ENCODE measurements at places on chromosomes 7 and 10. TPM values are rescaled to one million over a fixed set of nuclear protein-coding genes. Genes with fewer than 3 reads are reported as not detected.

The P4HA1 gene
- 29.4 TPM for polyA plus RNA-seq

The CRPPA gene
- 0.66 TPM for polyA plus RNA-seq

The PRSS37 gene
- polyA plus RNA-seq = not detected

The GPR15LG gene
- polyA plus RNA-seq = 10.4 TPM

The AKR1C2 gene
- 66.0 TPM for polyA plus RNA-seq

The OR2A12 gene
- polyA plus RNA-seq = not detected

DNA sequence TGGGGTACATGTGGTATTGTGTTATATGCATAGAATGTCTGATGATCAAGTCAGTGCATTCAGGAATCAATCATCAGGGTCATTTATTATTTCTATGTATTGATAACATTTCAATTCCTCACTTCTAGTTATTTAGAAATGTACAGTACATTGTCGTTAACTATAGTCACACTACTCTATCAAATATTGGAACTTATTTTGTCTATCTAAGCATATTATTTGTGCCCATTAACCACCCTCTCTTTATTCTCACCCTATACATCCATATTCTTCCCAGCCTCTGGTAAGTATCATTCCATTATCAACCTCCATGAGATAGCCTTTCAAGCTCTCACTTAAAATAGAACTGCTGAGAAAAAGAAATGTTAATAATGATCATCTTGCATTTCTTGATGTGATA lies 596.5 kb upstream of the POT1 start:
- no peaks in the 10 kb centered on the region for H3K27me3 ChIP-seq
- H3K27ac ChIP-seq = no peak overlapping the region
- H3K4me3 ChIP-seq = no peak overlapping the region
- DNase-seq = no peak
- H3K36me3 ChIP-seq = no peaks in the 10 kb centered on the region

- no peaks in the 10 kb centered on the region for H3K27me3 ChIP-seq
- H3K27ac ChIP-seq = no peak overlapping the region
- no peaks in the 10 kb centered on the region for H3K36me3 ChIP-seq
- H3K4me3 ChIP-seq = no peak overlapping the region
These were observed 86.9 kb downstream of the CPXM2 start for GRCh38 chr10:123804716-123805115.

- no peak for DNase-seq
- peaks cover 12% of the 10 kb centered on the region for H3K27me3 ChIP-seq
- no peaks in the 10 kb centered on the region for H3K36me3 ChIP-seq
- H3K27ac ChIP-seq = no peak overlapping the region
- peaks cover 3% of the 10 kb centered on the region for H3K4me1 ChIP-seq
- no peak overlapping the region for H3K4me3 ChIP-seq
These were observed 13.9 kb upstream of the TBATA start for GRCh38 chr10:70799124-70799523.

DNA sequence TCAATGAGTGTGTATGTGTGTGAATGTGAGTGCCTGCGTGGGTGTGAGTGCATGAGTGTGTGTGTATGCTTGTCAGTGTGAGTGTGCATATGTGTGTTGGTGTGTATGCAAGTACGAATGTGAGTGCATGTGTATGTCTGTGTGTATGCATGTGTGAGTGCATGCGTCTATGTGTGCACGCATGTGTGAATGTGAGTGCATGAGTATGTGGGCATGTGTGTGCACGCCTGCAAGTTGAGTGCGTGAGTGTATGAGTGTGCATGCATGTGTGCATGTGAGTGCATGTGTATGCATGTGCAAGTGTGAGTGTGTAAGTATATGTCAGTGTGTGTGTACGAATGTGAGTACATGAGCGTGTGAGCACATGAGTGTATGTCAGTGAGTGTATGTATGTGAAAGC lies 399.6 kb downstream of the PLXNA4 start:
- DNase-seq = no peak
- H3K27ac ChIP-seq = no peak overlapping the region
- H3K27me3 ChIP-seq = peaks cover 10% of the 10 kb centered on the region

- peaks cover 8% of the 10 kb centered on the region for H3K4me1 ChIP-seq
- no peak overlapping the region for H3K4me3 ChIP-seq
- no peak overlapping the region for H3K27ac ChIP-seq
These were observed 217.7 kb downstream of the ABCA13 start for GRCh38 chr7:48388911-48389310.

- no peaks in the 10 kb centered on the region for H3K27me3 ChIP-seq
- DNase-seq = no peak
- H3K27ac ChIP-seq = no peak overlapping the region
- no peaks in the 10 kb centered on the region for H3K4me1 ChIP-seq
These were observed 145.3 kb downstream of the DYNC1I1 start for GRCh38 chr7:95917634-95918033.

DNA sequence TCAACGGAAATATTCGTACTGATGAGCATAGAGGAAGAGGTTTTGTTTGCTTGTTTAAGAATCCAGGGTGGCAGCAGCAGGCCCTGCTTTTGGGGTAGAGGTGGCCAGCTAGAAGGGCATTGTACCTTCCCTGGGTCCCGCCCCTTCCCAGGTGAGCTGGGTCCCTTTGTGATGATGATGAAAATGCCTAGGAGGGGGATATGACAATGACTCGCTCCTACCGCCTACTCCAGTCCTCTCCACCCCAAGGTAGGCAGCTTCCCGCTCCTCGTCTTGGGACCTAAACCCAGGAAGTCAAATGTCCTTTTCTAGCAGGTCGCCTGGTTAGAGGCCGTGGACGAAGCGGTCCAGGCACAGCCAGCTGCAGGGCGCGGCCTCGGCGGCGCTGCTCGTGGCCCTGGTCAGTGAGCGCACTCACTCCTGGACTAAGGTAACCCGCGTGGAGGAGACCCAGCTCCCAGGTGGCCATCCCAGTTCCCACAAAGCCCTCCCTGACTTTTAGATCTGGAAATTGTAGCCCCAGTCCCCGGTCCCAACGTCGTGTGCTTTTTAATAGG lies 141.4 kb downstream of the LSMEM1 start:
- H3K4me3 ChIP-seq = no peak overlapping the region
- no peaks in the 10 kb centered on the region for H3K27me3 ChIP-seq
- H3K4me1 ChIP-seq = no peaks in the 10 kb centered on the region

GRCh38 chr10:73650537-73651331 lies 5.1 kb downstream of the SYNPO2L start:
- no peak overlapping the region for H3K27ac ChIP-seq
- H3K27me3 ChIP-seq = no peaks in the 10 kb centered on the region
- H3K4me1 ChIP-seq = peaks cover 8% of the 10 kb centered on the region
- DNase-seq = peak; percentile 54
- H3K4me3 ChIP-seq = no peak overlapping the region
- no peaks in the 10 kb centered on the region for H3K36me3 ChIP-seq

- H3K4me1 ChIP-seq = no peaks in the 10 kb centered on the region
- no peaks in the 10 kb centered on the region for H3K27me3 ChIP-seq
- no peak overlapping the region for H3K4me3 ChIP-seq
- no peak overlapping the region for H3K27ac ChIP-seq
These were observed 98.4 kb upstream of the GJD4 start for GRCh38 chr10:35506741-35507140.

GRCh38 chr10:33660329-33660728 lies 325.9 kb upstream of the NRP1 start:
- peaks cover 9% of the 10 kb centered on the region for H3K4me1 ChIP-seq
- no peak overlapping the region for H3K4me3 ChIP-seq
- H3K27ac ChIP-seq = no peak overlapping the region
- H3K36me3 ChIP-seq = no peaks in the 10 kb centered on the region

GRCh38 chr7:1329966-1330800 lies 97.5 kb downstream of the UNCX start:
- H3K27ac ChIP-seq = no peak overlapping the region
- no peak for DNase-seq
- no peaks in the 10 kb centered on the region for H3K4me1 ChIP-seq
- H3K4me3 ChIP-seq = no peak overlapping the region

DNA sequence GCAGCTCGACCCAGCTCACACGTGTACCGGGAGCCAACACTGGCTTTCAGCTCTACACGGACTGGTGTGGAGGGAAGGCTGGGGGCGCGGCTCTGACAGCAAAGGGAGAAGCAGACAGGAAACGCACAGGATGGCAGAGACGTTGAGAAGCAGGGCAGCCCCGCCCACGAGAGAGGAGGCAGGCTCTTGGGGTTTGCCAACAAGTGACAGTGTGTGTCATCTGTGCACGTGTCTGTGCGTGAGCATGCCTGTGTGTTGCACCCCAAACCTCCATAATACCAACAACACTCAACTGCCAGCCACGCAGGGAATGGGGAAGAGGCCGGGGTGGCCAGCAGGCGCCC lies 64.4 kb upstream of the PDGFA start:
- DNase-seq = no peak
- H3K27me3 ChIP-seq = no peaks in the 10 kb centered on the region
- no peaks in the 10 kb centered on the region for H3K4me1 ChIP-seq
- no peak overlapping the region for H3K27ac ChIP-seq

GRCh38 chr10:71850021-71850742 lies 869 bp downstream of the PSAP start:
- H3K27ac ChIP-seq = peak overlapping the region; percentile 98
- peak overlapping the region; percentile 97 for H3K4me3 ChIP-seq
- H3K27me3 ChIP-seq = no peaks in the 10 kb centered on the region
- DNase-seq = no peak

DNA sequence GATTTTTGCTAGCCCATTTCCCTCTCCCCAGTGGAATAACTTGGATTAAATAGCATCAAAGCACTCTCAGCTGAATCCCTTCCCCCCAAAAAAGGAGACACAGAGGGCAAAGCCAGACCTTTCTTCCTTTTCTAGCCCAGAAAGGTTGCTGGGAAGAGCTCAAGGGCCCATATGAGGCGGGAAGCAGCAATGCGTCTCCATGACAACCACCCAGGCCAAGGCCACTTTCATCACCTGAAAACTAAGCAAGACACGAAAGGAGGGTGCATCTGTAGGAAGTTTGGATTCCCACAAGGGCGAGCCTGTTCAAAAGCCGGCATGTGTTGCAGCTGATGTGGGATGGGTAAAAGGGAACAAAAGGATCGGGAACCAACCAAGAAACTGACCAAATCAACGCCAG lies 229.1 kb downstream of the PLXNA4 start:
- H3K4me1 ChIP-seq = no peaks in the 10 kb centered on the region
- peaks cover 16% of the 10 kb centered on the region for H3K27me3 ChIP-seq

GRCh38 chr7:133448012-133448411 lies 195.1 kb downstream of the EXOC4 start:
- no peaks in the 10 kb centered on the region for H3K36me3 ChIP-seq

- no peaks in the 10 kb centered on the region for H3K36me3 ChIP-seq
- H3K27ac ChIP-seq = no peak overlapping the region
- no peaks in the 10 kb centered on the region for H3K27me3 ChIP-seq
- peaks cover 5% of the 10 kb centered on the region for H3K4me1 ChIP-seq
- DNase-seq = no peak
These were observed 234.6 kb downstream of the ZMYND11 start for GRCh38 chr10:369684-370448.

GRCh38 chr7:104936546-104936945 lies 77.5 kb upstream of the KMT2E start:
- H3K27ac ChIP-seq = no peak overlapping the region
- no peak overlapping the region for H3K4me3 ChIP-seq
- H3K27me3 ChIP-seq = no peaks in the 10 kb centered on the region
- H3K36me3 ChIP-seq = no peaks in the 10 kb centered on the region
- DNase-seq = no peak

GRCh38 chr10:71263376-71263775 lies 51.0 kb downstream of the UNC5B start:
- DNase-seq = no peak
- H3K36me3 ChIP-seq = no peaks in the 10 kb centered on the region
- no peak overlapping the region for H3K4me3 ChIP-seq
- H3K27ac ChIP-seq = no peak overlapping the region
- no peaks in the 10 kb centered on the region for H3K27me3 ChIP-seq

DNA sequence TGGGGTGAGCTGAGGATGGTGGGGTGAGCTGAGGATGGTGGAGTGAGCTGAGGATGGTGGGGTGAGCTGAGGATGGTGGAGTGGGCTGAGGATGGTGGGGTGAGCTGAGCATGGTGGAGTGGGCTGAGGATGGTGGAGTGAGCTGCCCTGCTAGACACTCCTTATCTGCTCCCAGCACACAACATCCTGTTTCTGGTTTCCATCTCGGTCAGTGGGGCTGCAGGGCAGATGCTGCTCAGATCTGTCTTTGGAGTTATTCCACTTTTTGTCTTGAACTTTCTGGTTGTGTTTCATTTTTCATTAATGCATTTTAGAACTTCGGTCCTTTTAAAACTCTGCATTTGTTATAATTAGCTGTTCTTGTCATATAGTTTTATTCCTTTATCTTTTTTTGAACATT lies 67.9 kb upstream of the ANTXRL start:
- no peak overlapping the region for H3K27ac ChIP-seq
- no peaks in the 10 kb centered on the region for H3K4me1 ChIP-seq
- H3K36me3 ChIP-seq = no peaks in the 10 kb centered on the region
- H3K4me3 ChIP-seq = no peak overlapping the region

GRCh38 chr10:30586828-30587227 lies 42.7 kb downstream of the LYZL2 start:
- H3K27me3 ChIP-seq = no peaks in the 10 kb centered on the region
- DNase-seq = no peak
- H3K4me1 ChIP-seq = no peaks in the 10 kb centered on the region
- H3K36me3 ChIP-seq = no peaks in the 10 kb centered on the region

DNA sequence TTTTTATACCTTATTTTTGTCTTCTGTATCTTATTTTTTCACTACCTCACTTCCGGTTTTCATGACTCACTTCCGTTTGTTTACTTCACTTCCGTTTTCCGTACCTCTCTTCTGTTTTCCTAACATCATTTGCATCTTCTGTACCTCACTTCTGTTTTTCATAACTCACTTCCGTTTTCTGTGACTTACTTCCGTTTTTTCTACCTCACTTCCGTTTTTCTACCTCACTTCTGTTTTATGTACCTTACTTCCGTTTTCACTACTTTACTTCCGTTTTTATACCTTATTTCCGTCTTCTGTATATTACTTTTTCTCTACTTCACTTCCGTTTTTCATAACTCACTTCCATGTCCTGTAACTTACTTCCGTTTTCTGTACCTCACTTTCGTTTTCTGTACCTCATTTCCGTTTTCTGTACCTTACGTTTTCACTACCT lies 492.5 kb upstream of the AKR1E2 start:
- DNase-seq = no peak
- H3K27ac ChIP-seq = no peak overlapping the region
- no peaks in the 10 kb centered on the region for H3K27me3 ChIP-seq
- H3K4me3 ChIP-seq = no peak overlapping the region
